ENCODE measurements at places on chromosomes 11 and 22. TPM values are rescaled to one million over a fixed set of nuclear protein-coding genes. Genes with fewer than 3 reads are reported as not detected.

Gene C22orf31
- not detected for total RNA-seq

Gene F2
- total RNA-seq: not detected

DNA sequence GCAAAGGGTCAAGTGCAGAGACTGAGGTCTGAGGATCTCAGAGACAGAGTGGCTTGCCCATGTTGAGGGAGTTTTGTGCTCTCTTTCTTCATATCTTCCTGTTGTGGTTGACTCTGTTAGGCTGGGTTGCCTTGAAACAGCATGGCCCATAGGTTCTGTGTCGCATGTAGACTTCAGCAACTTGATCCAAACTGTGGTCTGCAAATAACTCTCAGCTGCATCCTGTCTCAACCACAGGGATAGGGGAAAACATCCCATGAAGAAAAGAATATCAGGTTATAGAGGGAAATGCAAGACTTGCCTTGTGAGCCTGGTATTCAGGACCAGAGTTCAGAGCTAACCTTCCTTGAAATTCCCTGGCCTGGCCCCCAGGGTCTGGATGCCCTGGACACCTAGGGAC, 69.4 kb downstream of the FLI1 start:
- H3K27me3 ChIP-seq: no peaks in the 10 kb centered on the region
- no peak overlapping the region for H3K27ac ChIP-seq
- no peaks in the 10 kb centered on the region for H3K36me3 ChIP-seq
- no peak overlapping the region for H3K4me3 ChIP-seq
- no peak for DNase-seq
- H3K4me1 ChIP-seq: no peaks in the 10 kb centered on the region

DNA sequence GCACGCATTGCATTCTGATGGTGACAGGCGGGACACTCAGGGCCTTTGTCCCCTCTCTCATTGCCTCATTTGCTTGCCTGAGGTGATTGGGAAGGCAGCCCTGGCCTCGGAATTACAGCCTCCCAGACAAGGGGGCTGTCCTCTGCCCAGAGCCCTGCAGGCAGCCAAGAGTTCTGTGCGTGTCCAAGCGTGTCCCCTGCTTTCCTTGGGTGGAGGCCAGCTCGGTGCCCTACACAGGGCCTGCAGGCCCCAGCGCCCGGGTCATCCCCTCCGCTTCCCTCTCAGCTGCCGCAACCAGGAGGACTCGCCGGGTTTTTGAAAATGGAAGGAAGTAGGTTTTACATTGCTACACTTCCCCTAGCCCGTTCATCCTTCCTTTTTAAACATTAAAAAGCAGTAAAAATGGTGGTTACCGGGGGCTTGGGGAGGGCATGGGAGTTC, 1.9 kb downstream of the GRAMD4 start:
- peaks cover 46% of the 10 kb centered on the region for H3K4me1 ChIP-seq
- DNase-seq: no peak
- no peak overlapping the region for H3K4me3 ChIP-seq
- H3K36me3 ChIP-seq: no peaks in the 10 kb centered on the region
- no peak overlapping the region for H3K27ac ChIP-seq
- no peaks in the 10 kb centered on the region for H3K27me3 ChIP-seq

DNA sequence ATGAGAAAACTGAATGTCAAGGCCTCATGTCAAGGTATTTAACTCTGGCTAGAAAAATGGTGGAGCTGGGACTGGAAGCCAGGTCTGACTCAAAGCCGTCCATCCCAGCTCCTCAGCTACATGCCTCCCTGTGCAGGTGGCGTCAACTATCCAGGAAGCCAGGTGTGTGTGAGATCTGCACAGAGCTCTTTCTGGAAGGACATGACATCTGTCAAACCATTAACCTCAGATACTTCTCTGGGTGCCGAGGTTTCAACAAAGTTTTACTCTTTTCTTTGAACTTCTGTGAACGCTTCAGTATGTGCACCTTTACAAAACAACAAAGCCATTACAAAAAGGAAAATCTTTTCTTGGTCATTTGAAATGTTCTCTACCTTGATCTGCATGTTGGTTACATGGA, 7.0 kb upstream of the CASTOR1 start:
- no peak overlapping the region for H3K4me3 ChIP-seq
- H3K27ac ChIP-seq: no peak overlapping the region
- no peak for DNase-seq
- peaks cover 96% of the 10 kb centered on the region for H3K36me3 ChIP-seq
- H3K4me1 ChIP-seq: peaks cover 29% of the 10 kb centered on the region

DNA sequence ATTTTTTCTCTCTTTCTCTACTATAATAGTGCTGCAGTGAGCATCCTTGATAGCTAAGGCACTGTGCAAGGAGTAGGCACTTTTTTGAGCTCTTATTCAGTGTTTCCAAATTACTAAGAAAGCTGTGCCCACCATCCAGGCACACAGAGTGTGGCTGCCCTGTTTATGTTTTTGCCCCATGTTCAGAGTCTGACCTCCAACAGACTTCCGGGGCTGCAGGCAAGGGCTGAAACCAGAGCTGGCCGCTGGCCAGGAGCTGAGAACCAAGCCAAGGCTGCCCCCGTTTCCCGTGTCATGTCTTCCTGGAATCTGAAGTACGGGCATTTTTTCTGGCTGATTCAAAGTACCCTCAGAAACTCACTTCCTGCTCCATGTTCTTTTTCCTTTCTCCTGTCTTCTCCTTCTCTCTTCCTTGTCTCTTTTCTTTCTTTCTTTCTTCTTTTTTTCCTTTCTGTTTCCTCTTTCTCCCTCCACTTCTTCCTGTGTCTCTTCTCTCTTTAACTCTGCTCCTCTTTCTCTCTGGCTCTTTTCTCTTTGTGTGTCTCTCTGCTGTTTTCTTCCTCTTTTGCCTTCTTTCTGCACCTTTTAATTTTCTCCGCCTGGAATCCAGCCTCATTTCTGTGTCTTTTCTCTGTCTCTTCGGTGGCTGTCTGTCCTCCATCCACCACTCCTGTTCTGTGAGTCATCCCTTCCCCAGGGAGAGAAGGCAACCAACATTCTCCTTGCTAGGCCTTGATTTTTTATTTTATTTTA, 17.0 kb upstream of the KCTD14 start:
- peaks cover 21% of the 10 kb centered on the region for H3K4me1 ChIP-seq
- H3K4me3 ChIP-seq: peak overlapping the region; percentile 33
- no peak for DNase-seq
- H3K27ac ChIP-seq: peak overlapping the region; percentile 71
- no peaks in the 10 kb centered on the region for H3K36me3 ChIP-seq

- DNase-seq: no peak
- H3K36me3 ChIP-seq: no peaks in the 10 kb centered on the region
- no peak overlapping the region for H3K4me3 ChIP-seq
- H3K27me3 ChIP-seq: no peaks in the 10 kb centered on the region
- H3K4me1 ChIP-seq: no peaks in the 10 kb centered on the region
These were observed 1786.5 kb upstream of the RAG2 start for GRCh38 chr11:38384568-38384967.

DNA sequence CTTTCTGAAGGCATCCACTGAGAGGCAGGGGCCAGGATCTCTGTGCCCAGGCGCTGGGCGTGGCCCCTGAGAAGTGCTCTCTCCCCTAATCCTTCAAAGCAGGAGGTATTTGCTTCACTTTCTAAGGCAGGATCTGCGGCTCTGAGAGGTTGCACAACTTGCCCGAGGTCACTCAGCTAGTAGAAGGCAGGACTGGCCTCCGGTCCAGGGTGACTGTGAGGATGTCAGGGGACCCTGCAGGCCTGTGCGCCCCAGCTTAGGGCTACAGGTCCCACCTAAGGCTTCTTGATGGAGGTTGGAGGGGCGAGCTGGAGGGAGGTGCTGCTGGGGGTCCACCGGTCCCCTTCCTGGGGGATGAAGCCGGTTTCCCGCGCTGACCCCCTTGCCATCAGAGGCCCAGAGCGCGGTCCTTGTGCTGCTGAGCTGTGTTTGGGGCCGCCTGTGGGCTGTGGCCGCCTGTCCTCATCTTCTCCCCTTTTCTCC, 979 bp downstream of the SMIM38 start:
- H3K4me3 ChIP-seq: peak overlapping the region; percentile 17
- peak overlapping the region; percentile 70 for H3K27ac ChIP-seq
- no peak for DNase-seq
- peaks cover 39% of the 10 kb centered on the region for H3K4me1 ChIP-seq

Gene FAM180B
- total RNA-seq: not detected

DNA sequence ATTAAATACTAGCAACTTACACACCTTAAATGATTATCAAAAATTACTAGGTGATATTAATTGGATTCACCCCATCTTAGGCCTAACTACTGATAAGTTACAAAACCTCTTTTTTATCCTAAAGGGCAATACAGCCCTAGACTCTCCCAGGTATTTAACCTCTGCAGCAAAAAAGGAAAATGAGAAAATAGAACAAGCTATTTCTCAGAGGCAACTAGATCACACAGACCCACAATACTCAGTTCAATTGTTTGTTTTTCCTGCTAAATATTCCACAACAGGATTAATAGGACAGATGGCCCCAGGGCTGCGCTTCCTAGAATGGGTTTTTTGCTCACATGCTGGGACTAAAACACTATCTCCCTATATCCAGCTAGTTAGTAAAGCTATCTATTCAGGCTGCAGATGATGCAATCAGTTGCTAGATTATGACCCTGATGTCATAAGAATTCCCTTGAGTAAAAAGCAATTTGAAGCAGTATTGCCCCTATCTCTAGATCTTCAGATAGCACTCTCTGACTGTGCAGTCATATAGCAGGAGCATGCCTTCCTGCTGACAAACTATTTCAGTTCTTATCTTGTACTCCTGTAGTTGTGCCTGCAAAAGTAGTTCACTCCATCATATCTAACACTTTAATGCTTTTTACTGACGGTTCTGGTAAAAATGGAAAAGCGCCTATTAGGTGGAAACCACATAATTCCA, 1595.5 kb upstream of the TENM4 start:
- H3K27ac ChIP-seq: no peak overlapping the region
- no peaks in the 10 kb centered on the region for H3K4me1 ChIP-seq
- no peaks in the 10 kb centered on the region for H3K36me3 ChIP-seq
- no peak for DNase-seq

- no peaks in the 10 kb centered on the region for H3K36me3 ChIP-seq
- DNase-seq: no peak
- no peak overlapping the region for H3K4me3 ChIP-seq
- H3K4me1 ChIP-seq: peaks cover under 1% of the 10 kb centered on the region
- H3K27ac ChIP-seq: no peak overlapping the region
These were observed 6.1 kb upstream of the STIM1 start for GRCh38 chr11:3849297-3849874.

- no peaks in the 10 kb centered on the region for H3K27me3 ChIP-seq
- no peak overlapping the region for H3K27ac ChIP-seq
- H3K4me1 ChIP-seq: no peaks in the 10 kb centered on the region
- no peak overlapping the region for H3K4me3 ChIP-seq
- H3K36me3 ChIP-seq: peaks cover 13% of the 10 kb centered on the region
These were observed 402.3 kb downstream of the TBC1D22A start for GRCh38 chr22:47164514-47165337.

GRCh38 chr11:45239733-45240132, 46.4 kb downstream of the SYT13 start:
- H3K27me3 ChIP-seq: no peaks in the 10 kb centered on the region
- no peak for DNase-seq
- no peaks in the 10 kb centered on the region for H3K36me3 ChIP-seq
- H3K27ac ChIP-seq: no peak overlapping the region
- H3K4me1 ChIP-seq: no peaks in the 10 kb centered on the region

DNA sequence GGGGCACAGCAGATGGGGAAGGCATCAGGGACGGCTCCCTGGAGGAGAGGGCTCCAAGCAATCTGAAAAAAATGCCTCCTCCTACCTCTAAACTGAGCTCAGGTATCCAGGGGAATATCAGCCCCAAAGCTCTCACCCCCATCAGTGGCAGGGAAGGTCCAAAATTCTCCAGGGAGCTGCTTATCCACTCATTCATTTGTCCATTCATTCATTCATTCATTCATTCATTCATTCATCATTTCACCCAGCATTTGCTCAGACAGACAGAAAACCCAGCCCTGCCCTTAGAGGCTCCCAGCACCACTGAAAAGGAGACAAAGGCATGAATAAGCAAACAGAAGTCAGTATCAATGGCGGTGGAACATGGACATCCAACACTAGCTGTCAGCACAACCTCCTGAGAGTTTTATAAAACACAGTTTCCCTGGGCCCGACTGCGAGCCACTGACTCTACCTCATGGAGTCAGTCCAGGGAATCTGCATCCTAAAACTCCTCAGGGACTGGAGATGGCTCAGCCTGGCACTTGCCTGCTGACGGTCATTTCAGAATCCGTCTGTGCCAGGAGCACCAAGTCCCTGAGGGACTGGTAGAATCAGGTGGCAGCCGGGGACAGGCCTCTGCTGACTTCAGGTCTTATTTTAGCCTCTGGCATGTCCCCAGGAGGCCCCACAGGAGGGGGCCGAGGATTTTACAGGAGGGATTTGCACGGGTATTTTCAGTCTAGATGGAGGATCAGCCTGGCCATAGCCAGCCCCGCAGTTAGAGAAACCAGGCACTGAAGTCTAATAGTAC, 164.6 kb downstream of the MN1 start:
- H3K4me1 ChIP-seq: peaks cover 44% of the 10 kb centered on the region
- no peak for DNase-seq
- H3K27me3 ChIP-seq: no peaks in the 10 kb centered on the region
- no peak overlapping the region for H3K4me3 ChIP-seq
- no peak overlapping the region for H3K27ac ChIP-seq
- no peaks in the 10 kb centered on the region for H3K36me3 ChIP-seq

DNA sequence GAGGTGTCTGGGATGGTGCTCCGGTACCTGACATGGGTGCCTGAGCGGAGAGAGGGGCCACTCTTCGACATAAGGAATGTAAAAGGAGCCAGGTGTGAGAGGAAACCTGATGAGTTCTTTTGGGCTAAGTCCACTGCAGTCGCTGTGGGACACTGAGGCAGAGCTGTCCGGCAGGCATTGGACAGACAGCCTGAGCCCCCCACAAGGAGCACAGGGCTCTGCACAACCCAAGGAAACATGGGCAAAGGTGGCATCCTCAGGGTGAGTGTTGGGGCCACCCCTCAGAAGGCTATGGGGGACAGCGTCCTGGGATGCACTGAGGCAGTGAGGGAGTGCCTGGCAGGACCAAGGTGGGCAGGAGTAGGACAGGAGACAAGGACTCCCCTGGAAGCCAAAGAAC, 57.7 kb upstream of the EMID1 start:
- H3K4me3 ChIP-seq: no peak overlapping the region
- H3K4me1 ChIP-seq: peaks cover 24% of the 10 kb centered on the region
- H3K27me3 ChIP-seq: no peaks in the 10 kb centered on the region

Gene SLC16A8
- total RNA-seq: 0.33 TPM

Gene TYMP
- total RNA-seq: 41.0 TPM

Gene FOLR3
- 0.50 TPM for total RNA-seq

- H3K36me3 ChIP-seq: no peaks in the 10 kb centered on the region
- H3K27ac ChIP-seq: no peak overlapping the region
- H3K4me1 ChIP-seq: peaks cover 19% of the 10 kb centered on the region
- DNase-seq: no peak
These were observed 3.2 kb upstream of the THY1 start for GRCh38 chr11:119426142-119426541.

Gene HTR3B
- not detected for total RNA-seq

- no peak overlapping the region for H3K27ac ChIP-seq
- no peaks in the 10 kb centered on the region for H3K36me3 ChIP-seq
- peaks cover 23% of the 10 kb centered on the region for H3K4me1 ChIP-seq
- DNase-seq: no peak
- no peaks in the 10 kb centered on the region for H3K27me3 ChIP-seq
- no peak overlapping the region for H3K4me3 ChIP-seq
These were observed 55.3 kb downstream of the C22orf31 start for GRCh38 chr22:29006346-29006745.

GRCh38 chr22:39292561-39293074, 26.8 kb downstream of the RPL3 start:
- peak overlapping the region; percentile 65 for H3K27ac ChIP-seq
- no peaks in the 10 kb centered on the region for H3K36me3 ChIP-seq
- H3K27me3 ChIP-seq: no peaks in the 10 kb centered on the region
- peak; percentile 97 for DNase-seq
- H3K4me3 ChIP-seq: no peak overlapping the region

GRCh38 chr11:114354076-114354475, 46.2 kb downstream of the C11orf71 start:
- H3K4me1 ChIP-seq: no peaks in the 10 kb centered on the region
- no peak overlapping the region for H3K27ac ChIP-seq
- H3K4me3 ChIP-seq: no peak overlapping the region
- H3K27me3 ChIP-seq: no peaks in the 10 kb centered on the region
- DNase-seq: no peak
- no peaks in the 10 kb centered on the region for H3K36me3 ChIP-seq

Gene ZP1
- not detected for total RNA-seq

Measured in esophagus muscularis mucosa (tissue), 4 donors.